NCI-H1092 (cell line): ENCODE measurements at places on chromosomes 2 and 18.
A peak's percentile ranks its signal among the peaks of the same experiment; 100 is the strongest.

DNA sequence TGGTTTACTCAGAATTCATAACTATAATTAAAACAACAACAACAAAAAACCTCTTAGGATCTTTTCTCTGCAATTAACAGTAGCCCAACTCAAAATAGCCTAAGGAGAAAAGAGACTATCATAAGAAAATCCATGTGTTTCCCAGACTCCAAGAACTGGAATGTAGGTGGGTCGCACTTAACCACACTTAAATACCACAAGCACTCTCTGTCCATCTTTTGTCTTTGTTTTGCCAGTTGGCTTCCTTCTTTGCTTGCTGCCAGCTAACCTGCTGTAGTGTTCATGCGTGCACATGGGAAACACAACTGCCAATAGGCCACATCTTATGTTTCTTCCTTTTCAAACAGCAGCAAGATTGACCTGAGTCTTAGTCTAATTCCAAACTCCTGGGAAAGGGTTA, 24.1 kb upstream of the ACVR1 start:
- no peak for DNase-seq

DNA sequence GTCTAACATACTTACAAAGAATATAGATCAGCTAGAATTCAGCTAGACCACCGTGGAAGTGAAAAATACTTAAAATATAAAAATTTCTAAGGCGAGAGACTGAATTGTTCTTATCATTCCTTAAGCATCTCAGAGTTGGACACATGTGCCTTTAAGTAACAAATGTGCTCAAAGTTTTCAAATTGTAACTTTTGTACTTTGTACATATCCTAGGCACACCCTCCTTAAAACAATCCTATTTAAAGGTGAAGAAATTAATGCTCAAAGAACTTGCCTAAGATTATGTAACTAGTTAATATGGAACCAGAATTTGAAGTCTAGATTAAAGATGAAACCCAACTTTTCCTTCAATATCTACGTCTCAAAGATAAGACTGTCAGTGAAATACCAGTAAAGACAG, 74.1 kb downstream of the EML4 start:
- DNase-seq: no peak

GRCh38 chr18:55503167-55503820, 84.7 kb downstream of the TCF4 start:
- no peak for DNase-seq

DNA sequence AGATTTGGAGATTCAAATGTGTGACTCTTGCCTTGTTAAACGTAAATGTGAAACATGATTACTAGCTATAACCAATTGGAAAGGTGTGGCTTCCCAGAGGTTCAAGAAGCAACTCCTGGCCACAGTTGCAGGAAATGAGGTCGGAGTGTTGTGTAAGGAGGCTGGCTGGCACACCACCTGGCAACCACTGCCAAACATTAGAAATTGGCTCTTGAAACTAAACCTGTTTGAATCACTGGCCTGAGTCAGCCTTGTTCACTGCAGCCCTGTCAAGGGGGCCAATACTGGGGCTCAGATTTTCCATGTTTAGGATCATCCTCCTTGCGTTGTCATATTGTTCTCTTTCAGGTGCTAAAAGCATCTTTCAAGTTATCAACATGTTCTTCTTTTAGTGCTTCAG, 206.3 kb downstream of the ARL6IP6 start:
- DNase-seq: peak; percentile 0

- no peak for DNase-seq
These were observed 580.0 kb downstream of the RNF144A start for GRCh38 chr2:7497178-7497577.

- no peak for DNase-seq
These were observed 734.2 kb upstream of the SALL3 start for GRCh38 chr18:78245451-78245850.

DNA sequence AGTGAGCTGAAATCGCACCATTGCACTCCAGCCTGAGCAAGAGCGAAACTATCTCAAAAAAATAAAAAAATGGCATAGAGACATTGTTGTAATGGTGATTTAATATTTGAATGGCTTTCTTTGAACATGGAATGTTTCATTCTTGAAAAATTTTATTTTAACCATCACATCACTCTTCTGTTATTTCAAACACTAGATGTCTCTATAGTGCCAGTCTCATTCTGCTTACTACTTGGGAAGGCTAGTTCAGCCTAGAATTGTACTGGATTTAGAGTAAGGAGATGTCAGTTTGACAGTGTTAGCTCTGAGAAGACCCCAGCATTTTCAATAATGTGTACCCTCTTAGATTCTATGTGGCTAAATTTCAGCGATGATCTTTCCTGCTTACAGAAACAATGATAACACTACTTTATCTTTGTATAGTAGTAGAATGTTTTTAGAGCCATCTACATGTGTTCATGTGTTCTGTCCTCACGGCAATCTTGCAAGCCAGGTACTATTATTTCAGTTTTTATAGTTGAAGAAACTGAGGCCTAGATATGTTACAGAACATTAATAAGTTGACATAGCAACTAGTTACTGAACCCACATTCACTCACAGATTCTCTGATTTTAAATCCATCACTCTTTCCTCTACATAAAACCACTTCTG, 142.9 kb upstream of the ZSWIM2 start:
- DNase-seq: no peak
